SJCRH30 (cell line): ENCODE measurements at places on chromosomes 4 and X. TPM values are rescaled to one million over a fixed set of nuclear protein-coding genes. Genes with fewer than 3 reads are reported as not detected.

The MAGEB1 gene
- total RNA-seq: 14.7 and 15.6 TPM in 2 replicates

The APBB2 gene
- 83.9 and 89.7 TPM in 2 replicates for total RNA-seq

The COQ2 gene
- total RNA-seq: 12.6 and 15.3 TPM in 2 replicates

The BMP3 gene
- total RNA-seq: 0.53 and 0.59 TPM in 2 replicates

The RAB9B gene
- total RNA-seq: 0.69 and 0.99 TPM in 2 replicates

The EGF gene
- 0.06 TPM in 1 of 2 replicates, not detected in the other for total RNA-seq

The ACSL1 gene
- 11.6 and 12.9 TPM in 2 replicates for total RNA-seq

The PROM1 gene
- 23.0 and 23.4 TPM in 2 replicates for total RNA-seq

The CT45A3 gene
- not detected in 2 replicates for total RNA-seq

The JCHAIN gene
- total RNA-seq: not detected in 2 replicates

The SLC34A2 gene
- not detected in 2 replicates for total RNA-seq

The ESX1 gene
- total RNA-seq: not detected in 2 replicates

The RGN gene
- total RNA-seq: not detected in 2 replicates

The KIAA1210 gene
- total RNA-seq: not detected in 2 replicates

The S100P gene
- total RNA-seq: 0.13 and 0.18 TPM in 2 replicates

The CISD2 gene
- 55.1 and 64.0 TPM in 2 replicates for total RNA-seq

The PDGFC gene
- total RNA-seq: 14.1 and 14.6 TPM in 2 replicates

The MAGEC2 gene
- 2.2 and 2.3 TPM in 2 replicates for total RNA-seq

GRCh38 chr4:78630615-78631014, 79.0 kb downstream of the ANXA3 start:
- no peak for DNase-seq

DNA sequence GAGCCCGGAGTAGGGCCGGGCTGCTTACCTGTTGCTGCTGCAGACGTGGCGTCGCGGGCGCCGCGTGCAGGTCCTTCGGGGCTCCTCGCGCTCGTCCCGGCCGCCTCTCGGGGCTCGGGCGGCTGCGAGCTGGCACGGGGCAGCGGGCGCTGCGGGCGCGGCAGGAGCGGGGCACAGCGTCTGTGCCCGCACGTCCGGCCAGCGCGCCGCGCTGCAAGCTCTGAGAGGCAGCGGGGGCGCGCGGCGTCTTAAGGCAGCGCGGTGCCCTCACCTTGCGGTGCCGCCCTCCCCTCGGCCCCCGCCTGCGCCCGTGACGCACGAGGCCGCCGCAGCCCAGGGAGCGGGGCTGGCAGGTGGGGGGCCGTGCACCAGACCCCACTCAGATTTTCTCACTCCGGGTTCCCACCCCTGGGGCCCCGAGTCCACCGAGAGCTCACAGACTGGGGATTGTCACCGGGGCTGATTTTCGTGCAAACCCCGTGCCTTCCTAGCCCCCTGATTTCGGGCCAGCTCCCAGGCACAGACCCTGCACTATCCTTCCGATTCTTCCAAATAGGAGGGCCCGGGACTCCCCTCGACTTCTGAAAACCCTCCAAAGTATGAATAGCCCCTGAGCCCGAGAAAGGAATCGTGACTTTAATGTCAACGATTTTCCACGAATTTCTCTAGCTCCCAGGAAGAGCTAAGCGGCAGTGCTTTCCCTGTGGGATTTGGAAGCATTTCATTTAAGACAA, at the start of gene GPR101:
Gene GPR101, minus strand, starts transcription at position 222 of the 734 bp plus-strand sequence. CDS start 2,321 bp downstream, outside the sequence.
- DNase-seq: no peak

- DNase-seq: peak; percentile 25
These were observed 12.0 kb upstream of the DCHS2 start for GRCh38 chr4:154503598-154503997.

GRCh38 chr4:94537921-94538628, 86.3 kb downstream of the PDLIM5 start:
- DNase-seq: no peak

DNA sequence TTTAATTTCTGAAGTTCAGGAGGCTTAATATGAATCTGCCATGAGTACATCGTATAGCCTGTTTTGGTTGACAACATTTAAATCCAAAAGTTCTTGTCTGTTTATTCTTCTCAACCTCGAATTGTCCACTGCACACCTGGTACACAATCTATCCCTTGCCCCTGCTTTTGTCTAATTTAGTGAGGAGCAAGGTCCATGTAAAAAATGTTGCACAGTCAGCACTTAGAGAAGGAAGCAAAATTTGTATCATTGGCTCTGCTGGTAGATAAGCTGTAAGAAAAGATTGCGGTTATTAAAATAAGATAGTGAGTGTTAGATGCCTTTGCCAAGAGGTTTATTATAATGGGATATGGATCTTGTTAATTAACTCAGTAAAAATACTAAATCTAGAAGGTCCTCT, 761.5 kb downstream of the RAPGEF2 start:
- DNase-seq: no peak

DNA sequence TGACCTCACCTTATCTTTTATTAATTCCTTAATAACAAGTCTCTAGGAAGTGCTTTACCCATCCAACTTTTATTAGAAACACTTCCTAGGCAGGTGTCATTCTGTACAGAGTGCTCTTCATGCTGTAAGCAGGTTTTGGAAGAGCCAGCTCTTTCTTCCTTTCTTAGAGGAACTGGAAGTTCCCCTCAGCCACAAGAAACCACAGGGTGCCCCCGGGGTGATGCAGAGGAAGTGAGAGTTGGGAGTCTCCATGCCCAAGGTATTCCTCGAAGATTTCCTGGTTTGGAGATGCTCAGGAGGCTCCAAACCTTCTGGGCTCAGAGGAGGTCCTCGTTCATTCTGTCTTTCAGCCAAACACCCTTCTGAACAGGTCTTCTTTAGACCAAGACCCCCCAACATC, 83.8 kb downstream of the EGF start:
- no peak for DNase-seq

GRCh38 chr4:24884902-24885301, 27.9 kb downstream of the CCDC149 start:
- no peak for DNase-seq

DNA sequence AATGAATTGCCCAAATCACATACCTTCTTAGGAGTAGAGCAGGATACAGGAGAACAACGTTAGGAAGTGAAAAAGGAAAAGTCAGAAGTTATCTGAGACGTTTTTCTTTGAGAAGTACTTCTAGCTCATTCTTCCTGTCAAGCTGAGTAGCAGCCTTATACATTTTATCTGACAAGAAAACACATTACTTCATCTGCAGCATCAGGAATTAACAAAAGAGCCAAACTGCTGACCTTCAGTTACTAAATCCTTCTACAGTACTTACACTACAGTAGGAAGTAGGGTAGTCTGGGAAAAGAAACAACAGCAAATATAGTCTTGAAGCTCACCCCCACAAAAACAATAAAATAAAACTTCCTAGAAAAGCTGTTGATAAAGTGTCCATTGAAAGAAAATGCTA, 57.0 kb downstream of the ATP11C start:
- DNase-seq: no peak

GRCh38 chr4:76897536-76898384, at the start of gene SOWAHB:
SOWAHB (minus strand) TSS chr4:76898144; CDS start chr4:76897849, 295 bp downstream.
- no peak for DNase-seq

DNA sequence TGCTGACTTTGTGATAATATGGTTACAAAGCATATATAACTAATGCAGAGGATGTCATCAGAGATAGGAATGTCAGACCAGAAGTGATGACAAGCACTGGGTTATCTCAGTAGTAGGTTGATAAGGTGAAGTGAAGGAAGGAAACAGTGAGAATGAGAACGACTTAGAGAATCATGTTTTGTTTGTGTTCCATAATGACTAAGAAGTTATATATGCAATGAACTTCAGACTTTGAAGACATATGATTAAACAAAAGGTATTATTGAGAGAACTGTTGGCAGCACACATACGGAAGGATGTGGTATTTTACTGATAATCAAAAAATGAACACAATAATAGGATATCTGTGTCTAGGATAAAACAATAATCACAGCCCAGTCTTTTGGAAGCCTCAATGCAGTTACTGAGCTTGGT, 18.3 kb upstream of the HHIP start:
- no peak for DNase-seq

DNA sequence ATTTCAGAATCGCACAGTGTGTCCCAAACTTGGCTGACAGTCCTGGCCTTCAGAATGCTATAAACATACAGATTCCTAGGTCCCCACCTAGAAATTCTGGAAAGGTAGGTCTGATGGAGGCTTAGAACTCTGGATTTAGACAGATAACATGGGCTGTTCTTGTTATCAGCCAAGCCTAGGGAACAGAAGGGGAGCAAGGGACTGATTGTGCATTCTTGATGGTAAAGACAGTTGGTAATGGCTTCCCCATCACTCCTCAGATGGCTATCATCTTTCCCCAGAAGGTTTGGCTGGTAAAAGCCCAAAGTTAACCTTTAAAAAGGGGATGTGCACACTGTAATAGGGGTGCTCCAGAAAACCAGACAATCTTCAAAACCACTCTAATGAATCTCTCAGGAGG, 35.7 kb downstream of the DIPK2B start:
- no peak for DNase-seq

GRCh38 chrX:133214301-133214700, 3.9 kb downstream of the TFDP3 start:
- no peak for DNase-seq

- DNase-seq: no peak
These were observed 40.9 kb upstream of the GYPA start for GRCh38 chr4:144181391-144181790.

- DNase-seq: no peak
These were observed 39.5 kb downstream of the SORBS2 start for GRCh38 chr4:185772391-185773093.

DNA sequence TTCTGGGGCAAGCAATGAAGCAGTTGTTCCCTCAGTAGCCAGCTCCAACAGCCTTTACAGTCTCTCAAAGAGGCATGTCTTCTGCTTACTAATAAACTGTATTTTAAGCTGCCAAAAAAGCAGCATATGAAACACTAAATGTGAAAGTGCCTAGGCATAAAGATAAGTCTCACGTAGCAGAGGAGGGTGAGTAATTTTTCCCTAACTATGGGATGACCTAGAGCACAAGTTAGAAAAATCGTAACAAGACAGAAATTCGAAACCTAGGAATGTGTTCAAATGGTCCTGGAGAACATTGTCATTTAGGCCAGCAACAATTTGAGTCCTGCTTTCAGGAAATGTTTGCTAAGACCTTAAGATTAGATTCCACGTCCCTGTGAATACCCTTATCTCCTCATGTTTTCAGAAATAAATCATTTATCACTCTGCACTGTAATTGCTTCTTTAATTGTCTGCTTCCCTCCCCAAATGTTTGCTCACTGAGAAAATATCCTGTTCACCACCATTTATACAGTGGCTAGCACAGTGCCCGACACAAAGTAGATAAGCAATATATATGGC, 222.2 kb downstream of the KCNIP4 start:
- no peak for DNase-seq

DNA sequence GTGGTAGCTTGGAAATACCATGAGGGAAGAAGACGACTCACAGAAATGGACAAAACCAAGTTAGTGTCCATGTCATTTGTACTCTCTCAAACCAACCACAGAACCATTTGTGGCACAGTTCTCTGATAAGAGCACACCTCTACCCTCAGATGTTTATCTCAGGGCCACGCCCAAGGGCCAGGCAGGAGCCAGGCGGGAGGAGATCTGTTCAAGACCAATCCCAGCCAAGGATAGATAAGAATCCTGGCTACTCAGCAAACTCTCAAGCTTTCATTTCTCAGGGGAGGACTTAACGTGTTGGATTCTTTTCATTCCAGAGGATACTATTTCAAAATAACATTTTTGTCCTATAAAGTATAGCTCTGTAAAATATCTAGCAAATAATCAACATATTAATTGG, 95.0 kb downstream of the NYX start:
- no peak for DNase-seq

DNA sequence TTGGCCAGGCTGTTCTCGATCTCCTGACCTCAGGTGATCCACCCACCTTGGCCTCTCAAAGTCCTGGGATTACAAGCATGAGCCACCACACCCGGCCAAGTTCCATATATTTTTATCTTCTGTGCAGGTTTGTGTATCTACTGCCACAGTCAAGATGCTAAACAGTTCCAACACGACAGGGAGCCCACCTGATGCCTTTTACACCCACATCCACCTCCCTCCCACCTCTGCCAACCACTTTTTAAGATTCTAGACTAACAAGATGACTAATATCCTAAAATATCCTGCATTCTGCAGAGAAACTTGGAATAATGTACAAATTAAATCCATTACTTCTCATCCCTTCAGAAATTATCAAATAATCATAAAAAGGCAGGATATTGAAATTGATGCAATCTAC, 19.3 kb upstream of the RPL34 start:
- DNase-seq: no peak

- DNase-seq: no peak
These were observed 25.5 kb downstream of the ADGRL3 start for GRCh38 chr4:61225656-61226055.

DNA sequence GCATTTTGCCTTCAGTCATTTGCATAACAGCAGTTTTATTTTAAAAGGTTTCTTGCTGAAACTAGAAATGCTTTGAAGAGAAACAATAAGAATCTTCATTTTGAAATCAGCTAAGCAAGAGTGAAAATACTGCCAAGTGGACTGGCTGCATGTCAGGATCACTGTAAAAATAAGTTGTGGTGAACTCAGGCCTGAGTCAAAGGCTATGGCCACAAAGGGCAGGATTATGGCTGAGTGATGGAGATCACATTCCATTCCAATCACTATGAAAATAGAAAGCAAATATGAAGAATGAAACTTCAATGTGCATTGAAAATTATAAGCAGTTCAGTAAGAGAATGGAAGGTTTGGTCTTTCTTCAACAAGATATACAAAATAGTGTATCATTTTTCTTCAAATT, 224.5 kb downstream of the PCDH18 start:
- DNase-seq: no peak

DNA sequence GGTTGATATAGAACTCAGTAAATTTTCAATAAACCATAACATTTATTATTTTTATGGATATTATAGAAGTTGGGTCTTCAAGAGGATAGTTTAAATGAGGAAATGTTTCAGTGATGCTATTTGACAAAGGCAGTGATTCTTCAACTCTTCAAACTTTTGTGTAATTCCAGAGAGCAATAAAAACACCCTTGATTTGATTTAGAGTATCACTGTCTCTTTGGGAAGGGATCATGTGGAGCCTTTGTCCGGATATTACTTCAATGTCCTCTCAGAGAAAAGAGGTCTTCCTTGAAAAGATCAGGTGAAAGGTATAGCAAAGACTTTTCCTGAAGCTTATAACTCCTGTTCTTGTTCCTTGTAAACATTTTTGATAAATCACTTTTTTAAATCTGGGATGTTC, 23.3 kb downstream of the GLRA3 start:
- no peak for DNase-seq

- no peak for DNase-seq
These were observed 137.7 kb downstream of the C4orf33 start for GRCh38 chr4:129233691-129234090.

GRCh38 chrX:106917830-106918500, 2.2 kb upstream of the CLDN2 start:
- no peak for DNase-seq

GRCh38 chrX:108666101-108666500, 70.3 kb downstream of the IRS4 start:
- no peak for DNase-seq

DNA sequence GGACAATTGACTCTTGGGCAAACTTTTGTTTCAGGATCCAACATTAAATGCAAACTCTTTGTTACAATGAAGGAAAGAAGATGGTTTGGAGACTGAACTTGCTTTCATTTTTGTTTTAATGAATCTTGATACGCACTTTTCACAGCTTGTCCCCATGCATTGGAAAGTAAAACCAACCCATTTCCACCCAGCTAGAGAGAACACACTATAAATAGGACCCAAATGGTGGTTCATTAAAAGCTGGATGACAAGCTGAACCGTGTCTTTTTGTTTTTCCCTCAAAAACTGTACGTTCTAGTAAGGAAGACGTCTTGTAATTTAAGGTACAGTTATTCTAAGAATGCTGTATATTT, 95.3 kb upstream of the EGFL6 start:
- no peak for DNase-seq

- DNase-seq: no peak
These were observed 86.1 kb downstream of the ADRA2C start for GRCh38 chr4:3852309-3852708.
